ENCODE measurements at places on chromosomes 16 and 17.

- DNase-seq = no peak
Measured at GRCh38 chr17:77891602-77892001, 66.9 kb upstream of the TNRC6C start.

GRCh38 chr17:17959520-17960361 lies 12.5 kb downstream of the TOM1L2 start:
- peak; percentile 37 for DNase-seq

DNA sequence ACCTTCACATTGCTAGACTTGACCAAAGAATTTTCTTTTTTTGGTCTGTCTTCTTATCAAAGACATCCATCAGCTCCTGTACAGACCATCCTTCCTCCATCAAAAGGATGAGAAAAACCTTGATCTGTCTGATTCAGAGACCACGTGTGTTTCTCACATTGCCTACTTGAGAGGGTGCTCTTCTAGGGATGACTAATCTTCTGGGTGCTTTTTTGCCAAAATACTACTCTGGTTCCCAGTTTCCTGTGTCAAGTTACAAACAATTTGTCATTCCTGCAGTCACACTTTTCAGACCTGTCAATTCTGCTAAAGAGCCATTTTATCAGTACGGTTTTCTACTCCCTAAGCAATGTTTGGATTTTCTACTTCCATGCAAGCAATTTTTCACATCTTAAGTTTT lies 492.2 kb downstream of the CDH11 start:
- no peak for DNase-seq

- no peak for DNase-seq
Measured at GRCh38 chr17:10077561-10078299, 120.7 kb downstream of the GAS7 start.

DNA sequence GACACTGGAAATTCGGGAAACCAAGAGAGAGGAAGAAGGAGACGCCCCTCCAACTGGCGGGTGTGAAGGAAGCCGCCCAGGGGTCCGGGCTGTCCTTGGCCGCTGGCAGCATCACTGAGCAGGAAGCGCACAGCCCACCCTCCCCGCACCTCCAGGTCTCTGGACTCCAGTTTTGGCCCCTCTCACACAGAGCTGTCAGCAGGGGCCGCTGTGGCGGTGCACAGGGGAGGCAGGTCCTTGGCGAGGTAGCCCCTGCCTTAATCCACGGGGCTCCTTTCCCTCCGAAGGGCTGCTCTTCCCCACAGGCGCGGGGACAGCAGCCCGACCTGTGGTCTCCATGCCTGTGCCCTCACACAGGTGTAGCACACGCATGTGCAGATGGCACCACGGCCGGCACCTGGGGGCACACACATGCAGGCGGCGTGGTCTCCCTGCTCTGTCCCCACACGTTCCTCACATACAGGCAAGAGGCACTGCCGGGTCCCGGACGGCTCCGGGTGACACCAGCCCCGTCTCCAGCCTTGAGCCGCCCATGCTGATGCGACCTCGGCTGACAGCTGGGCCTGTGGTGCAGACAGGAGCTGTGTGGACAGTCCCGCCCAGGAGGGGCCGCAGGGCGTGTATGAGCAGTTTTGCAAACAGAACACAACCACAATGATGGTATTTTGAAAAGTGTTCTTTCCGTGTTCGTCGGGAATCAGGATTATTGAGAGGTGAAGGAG lies 26.6 kb upstream of the CHMP6 start:
- no peak for DNase-seq

Measured in activated naive CD8-positive, alpha-beta T cell treated with anti-CD3 and anti-CD28 coated beads for 36 hours (primary cell).